IPS DF 19.7 (cell line): ENCODE measurements at places on chromosomes 6 and 20.

- no peak for DNase-seq
Observed at GRCh38 chr6:157267654-157268053, 55.7 kb downstream of the TMEM242 start.

DNA sequence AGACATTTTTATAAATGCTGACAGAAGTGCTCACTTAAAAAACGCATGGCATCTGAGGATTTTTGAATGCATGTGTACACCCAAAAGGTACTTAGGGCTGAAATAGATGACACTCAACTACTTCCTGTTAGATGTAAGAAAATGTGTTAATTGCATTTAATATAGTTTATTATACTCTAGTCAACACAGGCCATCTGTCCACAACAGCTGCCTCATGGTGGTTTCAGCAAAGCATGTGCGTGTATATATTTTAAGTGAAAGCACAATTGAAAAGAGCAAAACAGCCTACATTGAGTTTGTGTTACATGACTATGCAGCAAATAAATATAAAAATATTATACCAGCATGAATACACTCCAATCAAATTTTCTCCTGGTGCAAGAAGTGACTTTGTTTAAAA is 1233.0 kb upstream of the EYS start:
- no peak for DNase-seq

GRCh38 chr6:29631860-29632731 is 887 bp downstream of the GABBR1 start:
- no peak for DNase-seq

GRCh38 chr6:114471450-114471849 is 128.6 kb upstream of the HS3ST5 start:
- peak; percentile 42 for DNase-seq

- DNase-seq = no peak
Observed at GRCh38 chr6:16316741-16317251, 78.4 kb downstream of the GMPR start.

DNA sequence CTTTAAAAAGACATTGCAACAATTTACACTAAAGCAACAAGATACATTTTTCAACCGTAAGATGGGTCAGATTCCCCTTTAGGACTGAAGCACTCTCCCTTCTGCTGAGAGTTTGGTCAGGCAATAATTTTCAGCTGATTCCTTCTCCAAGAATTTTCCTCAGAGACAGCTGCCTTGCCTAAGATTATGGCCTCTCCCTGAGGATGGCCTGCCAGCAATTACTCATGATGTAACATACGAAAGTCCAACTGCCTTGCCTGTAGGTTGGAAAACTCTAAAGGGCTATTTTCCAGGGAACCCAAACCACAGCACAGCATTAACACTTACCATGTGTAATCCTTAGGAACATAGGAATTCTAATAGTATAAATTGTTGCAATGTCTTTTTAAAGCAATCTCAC is 229.1 kb upstream of the FLRT3 start:
- DNase-seq = no peak

- no peak for DNase-seq
Observed at GRCh38 chr6:105596284-105596755, 193.4 kb upstream of the PREP start.

GRCh38 chr6:99661870-99662269 is 55.2 kb downstream of the PRDM13 start:
- DNase-seq = no peak

GRCh38 chr20:50015993-50016770 is 33.4 kb downstream of the SNAI1 start:
- DNase-seq = no peak

- DNase-seq = no peak
Observed at GRCh38 chr6:152201120-152201519, 393.6 kb downstream of the ESR1 start.

- DNase-seq = no peak
Observed at GRCh38 chr20:50450881-50451752, 59.1 kb upstream of the PTPN1 start.

- DNase-seq = no peak
Observed at GRCh38 chr6:26071135-26071534, 16.1 kb upstream of the HFE start.
